ENCODE measurements at places on chromosomes 16 and 17.

DNA sequence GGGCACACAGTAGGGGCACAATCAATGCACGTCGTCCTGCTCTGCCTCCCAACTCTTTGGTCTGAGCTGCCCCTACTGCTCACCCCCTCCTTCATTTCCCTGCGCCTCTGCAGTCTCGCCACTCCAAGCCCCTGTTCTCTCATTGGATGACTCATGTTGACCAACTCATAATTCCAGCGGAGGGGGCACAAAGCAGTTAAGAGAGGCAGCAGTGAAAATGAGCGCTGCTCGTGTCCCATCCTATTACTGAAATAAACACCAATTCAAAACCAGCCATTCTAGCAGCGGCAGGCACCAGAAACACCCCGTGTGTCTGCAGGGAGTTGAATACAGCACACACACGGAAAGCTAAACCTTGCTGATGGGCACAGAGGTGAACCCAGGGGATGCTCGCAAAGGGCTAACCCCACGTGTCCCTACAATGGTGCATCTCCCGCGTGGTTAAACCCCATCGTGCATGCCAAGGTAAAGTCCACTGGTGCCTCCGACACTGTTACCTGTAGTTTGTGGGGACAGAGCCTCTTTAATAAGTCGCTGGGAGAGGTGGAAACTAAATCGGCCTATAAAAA lies 310.4 kb downstream of the XYLT1 start:
- peak; percentile 81 for DNase-seq

GRCh38 chr17:32586666-32587065 lies 99.9 kb downstream of the CDK5R1 start:
- DNase-seq = no peak

- DNase-seq = peak; percentile 24
Observed at GRCh38 chr16:87216148-87216840, 100.9 kb downstream of the C16orf95 start.

- no peak for DNase-seq
Observed at GRCh38 chr16:76268824-76269223, 8.4 kb upstream of the CNTNAP4 start.

DNA sequence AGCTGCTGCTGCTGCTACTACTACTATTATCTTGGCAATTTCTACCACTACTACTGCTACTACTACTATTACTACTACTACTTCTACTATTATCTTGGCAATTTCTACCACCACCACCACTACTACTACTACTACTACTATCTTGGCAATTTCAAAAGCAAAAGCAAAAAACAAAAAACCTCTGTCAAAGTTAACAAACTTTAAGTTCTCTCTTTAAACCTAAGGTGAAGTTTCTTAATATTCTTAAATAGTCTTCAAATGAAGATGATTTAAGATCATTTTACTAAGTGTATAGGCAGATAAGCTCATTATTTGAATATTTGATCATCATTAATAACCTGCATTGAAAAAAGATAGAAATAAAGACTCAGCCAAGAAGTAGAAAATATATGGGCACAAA lies 118.5 kb downstream of the BRIP1 start:
- DNase-seq = no peak

GRCh38 chr17:77675411-77675810 lies 283.1 kb upstream of the TNRC6C start:
- no peak for DNase-seq

GRCh38 chr17:73199751-73200317 lies 7.0 kb downstream of the COG1 start:
- no peak for DNase-seq

- no peak for DNase-seq
Observed at GRCh38 chr17:12859520-12859919, 70.2 kb downstream of the ARHGAP44 start.

Data from brain (organoid and tissue), 16 donors.